IPS DF 6.9 (cell line): ENCODE measurements at places on chromosomes 6 and 20.

GRCh38 chr6:82442061-82442719 is 78.6 kb downstream of the TPBG start:
- DNase-seq: no peak

DNA sequence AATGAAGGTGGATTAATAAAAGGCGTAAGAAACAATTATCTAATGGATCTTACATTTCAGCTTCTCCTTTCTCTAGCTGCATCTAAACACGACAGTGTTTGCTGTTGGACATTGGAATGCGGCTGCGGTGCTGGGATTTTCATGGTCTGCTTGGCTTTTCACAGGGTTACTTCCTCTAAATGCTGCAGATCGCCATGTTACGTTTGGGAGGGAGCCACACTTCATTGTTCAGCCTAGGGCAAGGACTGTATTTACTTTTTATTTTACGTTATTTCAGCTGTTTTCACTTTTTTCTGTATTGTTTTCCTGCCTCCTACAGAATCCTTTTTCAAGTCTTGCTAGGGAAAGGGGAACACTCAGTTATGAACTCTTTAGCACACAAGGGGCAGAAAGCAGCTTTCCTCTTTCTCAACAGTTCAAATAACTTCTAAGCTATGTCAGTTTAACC is 97.9 kb upstream of the MTHFD1L start:
- DNase-seq: no peak

- no peak for DNase-seq
These were observed 948.0 kb upstream of the EPHA7 start for GRCh38 chr6:94367316-94367715.

DNA sequence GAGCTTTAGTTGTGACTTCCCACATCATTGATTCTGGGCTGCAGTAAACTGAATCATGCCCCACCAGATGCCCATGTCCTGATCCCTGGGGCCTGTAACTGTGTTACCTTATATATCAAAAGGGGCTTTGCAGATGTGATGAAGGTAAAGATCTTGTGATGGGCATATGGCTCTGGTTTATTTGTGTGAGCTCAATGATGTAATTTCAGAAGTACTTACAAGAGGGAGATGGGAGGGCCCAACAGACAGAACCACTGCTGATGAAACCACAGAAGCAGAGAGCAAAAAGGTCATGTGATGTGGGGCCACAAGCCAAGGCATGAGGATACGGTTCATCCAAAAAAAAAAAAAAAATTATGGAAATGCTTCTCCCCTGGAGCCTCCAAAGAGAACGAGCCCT is 118.7 kb downstream of the TOX2 start:
- no peak for DNase-seq

DNA sequence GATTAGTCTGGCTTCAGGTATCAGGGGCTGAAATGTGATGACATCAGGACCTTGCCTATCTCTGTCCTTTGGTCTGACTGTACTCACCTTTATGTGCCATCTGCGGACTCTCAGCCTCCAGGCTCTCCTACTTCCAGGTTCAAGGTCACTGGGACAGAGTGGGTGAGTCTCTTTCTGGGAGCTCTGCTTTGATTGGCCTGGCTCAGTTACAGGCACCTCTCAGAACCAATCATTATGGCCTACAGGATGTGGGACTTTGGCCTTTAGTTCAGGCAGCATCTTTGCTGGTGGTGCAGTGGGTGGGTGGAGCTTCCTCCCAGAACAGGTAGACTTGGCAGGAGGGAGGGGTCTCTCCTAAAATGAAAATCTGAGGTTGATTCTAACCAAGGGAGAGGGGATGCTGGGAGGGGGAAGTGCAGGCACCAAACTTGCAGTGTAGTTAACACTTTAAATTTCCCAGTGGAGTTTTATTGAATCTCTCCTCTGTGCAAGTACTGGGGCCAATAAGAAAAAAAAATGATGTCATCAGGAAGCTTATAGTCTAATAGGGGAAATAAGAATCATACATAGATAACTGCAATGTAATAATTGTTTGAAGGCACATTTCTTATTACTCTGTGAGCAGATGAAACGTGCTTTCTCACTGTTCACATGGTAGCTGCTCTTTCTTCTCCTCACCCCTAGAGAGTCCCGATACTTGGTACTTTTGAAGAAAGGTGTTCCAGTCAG is 53.4 kb downstream of the SLC24A3 start:
- peak; percentile 68 for DNase-seq

DNA sequence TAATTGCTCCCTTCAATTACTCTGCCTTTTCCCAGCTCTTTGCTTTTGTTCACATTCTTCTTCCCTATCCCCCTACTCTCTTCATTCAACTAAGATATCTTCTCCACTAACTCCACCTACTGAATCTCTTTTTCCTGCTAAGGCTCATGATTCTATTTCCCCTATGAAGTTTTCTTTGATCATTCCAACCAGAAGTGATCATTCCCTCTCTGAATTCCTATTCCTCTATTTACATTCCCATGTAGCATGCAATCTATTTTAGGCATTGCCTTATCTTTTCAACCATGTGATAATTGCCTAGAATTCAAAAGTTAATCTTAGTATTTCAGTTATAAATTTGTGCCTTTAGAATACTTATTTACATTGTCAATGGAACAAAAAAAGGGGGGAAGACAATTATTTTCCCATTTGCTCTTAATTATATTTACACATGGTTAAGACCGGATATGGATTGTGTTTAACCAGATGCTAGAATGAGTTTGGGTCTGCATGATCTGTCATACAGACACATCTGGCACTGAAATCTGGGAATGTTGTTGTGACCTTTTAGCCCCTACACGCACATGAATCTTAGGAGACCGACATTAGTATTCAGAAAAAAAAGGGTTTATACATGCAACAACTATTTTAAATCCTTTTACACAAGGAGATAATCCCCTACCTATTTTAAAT is 20.8 kb downstream of the MOXD1 start:
- no peak for DNase-seq

DNA sequence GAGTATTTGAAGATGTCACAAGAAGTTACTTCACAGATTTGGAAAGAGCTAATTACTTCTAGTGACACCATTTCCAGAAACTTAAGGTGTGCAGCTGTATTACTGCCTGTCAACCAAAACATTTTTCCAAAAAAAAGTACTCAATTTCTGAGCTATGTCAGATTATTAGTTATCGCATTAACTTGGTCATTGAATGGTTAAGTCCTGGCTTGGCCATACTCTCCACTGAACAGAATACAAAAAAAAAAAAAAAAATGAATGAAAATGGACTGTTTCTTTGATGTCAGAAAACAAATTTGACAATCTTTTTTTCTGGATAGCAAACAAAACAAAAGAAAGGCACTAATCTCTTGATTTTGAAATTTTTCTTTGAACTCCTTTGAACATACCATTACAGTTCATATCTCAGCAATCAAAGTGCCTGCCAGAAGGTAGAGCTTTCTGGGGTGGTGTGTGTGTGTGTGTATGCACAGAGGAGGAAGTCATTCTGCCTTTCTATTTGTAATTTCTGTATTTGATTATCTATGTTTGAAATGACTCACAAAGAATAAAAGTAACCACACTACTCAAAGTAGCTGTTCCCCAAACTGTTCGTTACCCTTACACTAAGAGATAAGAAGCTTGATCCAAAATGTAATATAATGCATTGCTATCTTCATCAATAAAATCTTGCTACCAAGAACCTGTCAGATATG is 210.8 kb upstream of the FUT9 start:
- no peak for DNase-seq

DNA sequence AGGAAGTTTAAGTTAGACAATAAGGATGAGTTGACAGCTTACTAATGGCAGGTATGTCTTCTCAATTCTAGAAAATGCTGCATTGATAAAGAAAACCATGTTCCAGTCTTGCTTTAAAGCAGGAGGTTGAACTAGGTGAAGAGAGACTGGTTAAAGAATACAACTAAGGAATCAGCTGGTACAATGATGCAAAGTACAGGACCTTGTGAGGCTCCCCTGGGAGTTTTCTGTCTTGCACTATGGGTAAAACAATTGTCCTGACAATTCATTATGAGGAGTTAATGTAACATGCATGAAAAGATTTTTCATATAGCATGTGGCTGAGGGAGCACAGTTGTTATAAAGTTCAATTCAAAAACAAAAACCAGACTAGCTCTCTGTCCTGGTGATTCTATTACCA is 157.2 kb downstream of the BMP2 start:
- DNase-seq: no peak
